Stimulated activated CD4-positive, alpha-beta T cell treated with anti-CD3 and anti-CD28 coated beads, Interleukin-15, amount 100 ng/mL, for 48 hours (primary cell): ENCODE measurements at places on chromosomes 16 and 17.

DNA sequence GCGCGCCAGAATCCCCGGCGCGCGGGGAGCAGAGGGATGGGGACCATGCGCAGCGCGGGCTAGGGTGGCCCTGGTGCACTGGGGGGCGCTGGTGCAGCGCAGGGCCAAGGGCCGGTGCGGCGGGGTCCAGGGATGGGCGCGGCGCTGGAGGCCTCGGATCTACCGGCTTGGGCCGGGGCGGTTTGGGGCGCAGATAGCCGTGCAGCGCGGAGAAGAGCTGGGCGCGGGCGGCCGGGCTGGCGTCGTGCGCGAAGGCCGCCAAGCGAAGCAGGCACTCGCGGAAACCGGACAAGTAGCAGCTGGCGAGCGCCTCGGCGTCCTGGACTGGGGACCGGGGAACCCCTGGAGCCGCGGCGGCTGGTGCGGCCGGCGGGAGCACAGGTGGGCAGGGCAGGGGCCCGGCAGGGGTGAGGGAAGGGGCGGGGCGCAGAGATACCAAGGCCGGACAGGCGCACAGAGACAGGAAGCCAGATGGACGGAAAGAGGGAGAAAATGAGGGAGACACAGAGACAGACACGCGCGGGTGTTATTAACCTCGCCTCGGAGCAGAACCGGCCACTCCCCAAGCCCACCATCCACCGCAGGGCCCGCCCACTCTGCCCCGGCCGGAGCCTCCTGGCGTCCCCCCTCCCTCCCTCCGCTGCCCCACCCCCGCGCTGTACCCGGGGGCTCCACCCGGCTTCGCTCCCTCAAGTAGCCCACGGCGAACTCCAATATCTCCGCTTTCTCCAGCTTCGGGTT is 2.1 kb downstream of the HES7 start:
- DNase-seq: no peak

- no peak for DNase-seq
Measured at GRCh38 chr16:53511403-53512280, 8.6 kb upstream of the AKTIP start.

DNA sequence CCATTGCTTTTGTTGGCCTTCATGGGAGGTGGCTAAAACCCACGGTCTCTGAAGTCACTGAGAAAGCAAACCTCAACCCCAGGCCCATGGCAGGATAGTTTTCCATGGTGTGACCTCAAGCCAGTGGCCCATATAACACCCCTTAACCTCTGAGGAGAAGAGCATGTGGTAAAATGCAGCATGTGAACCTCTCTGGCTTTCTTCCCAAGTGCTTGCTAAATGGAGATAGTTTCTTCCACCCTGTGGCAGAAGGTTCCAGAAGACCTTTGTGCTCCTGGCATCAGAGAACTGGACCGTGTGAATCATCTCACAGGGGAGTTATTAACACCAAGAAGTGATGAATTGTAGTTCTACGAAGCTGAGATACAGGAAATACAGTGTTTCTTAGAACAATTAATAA is 47.3 kb downstream of the MYOCD start:
- no peak for DNase-seq

DNA sequence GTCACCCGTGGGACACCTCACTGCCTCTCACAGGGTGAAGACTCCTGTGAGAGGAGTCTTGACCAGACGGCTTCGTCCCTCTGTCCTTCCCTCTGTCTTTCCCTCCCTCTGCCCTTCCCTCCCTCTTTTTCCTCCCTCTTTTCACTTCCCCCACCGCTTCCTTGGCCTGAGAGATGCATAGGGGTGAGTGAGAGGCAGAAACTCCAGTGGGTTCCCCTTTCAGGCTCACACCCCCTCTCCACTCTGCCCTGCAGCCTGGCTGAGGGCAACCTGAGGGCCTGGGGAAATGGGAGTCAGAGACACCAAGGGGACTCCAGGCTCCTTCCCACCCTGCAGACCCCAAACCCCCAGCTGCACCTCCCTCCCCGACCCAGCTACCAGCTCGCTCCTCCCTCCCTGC is 14.6 kb upstream of the KRT17 start:
- no peak for DNase-seq

GRCh38 chr16:78163772-78164670 is 64.6 kb downstream of the WWOX start:
- DNase-seq: no peak

- DNase-seq: no peak
Measured at GRCh38 chr16:78392585-78393195, 293.2 kb downstream of the WWOX start.

DNA sequence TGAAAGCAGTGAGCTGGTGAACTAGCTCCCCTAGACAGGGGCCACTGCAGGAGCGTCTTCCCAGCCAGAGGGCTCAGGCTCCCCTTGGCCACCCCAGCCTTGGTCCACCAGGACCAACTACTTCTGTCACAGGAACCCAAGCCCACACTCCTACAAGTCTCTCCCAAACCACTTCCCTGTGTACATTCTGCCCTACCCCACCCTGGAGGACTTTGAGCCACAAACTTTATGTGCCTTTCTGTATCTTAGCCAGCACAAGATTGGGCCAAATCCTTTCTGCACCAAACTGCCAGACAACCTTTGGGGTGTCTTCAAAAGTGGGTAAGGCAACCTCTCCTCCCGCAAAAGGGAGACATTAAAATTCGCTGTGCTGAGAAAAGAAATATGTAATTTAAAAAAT is 31.6 kb downstream of the EFCAB5 start:
- no peak for DNase-seq

DNA sequence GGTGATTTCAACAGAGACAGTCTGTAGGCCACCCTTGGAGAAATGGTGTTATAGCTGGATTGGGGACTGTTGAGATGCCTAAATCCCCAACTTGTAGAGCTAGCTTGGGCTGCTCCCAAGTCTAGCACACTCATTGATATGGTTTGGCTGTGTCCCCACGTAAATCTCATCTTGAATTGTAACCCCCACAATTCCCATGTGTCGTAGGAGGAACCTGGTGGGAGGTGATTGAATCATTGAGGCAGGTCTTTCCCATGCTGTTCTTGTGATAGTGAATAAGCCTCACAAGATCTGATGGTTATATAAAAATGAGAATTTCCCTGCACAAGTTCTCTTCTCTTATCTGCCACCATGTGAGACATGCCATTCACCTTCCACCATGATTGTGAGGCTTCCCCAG is 536.0 kb downstream of the CDH13 start:
- DNase-seq: no peak

DNA sequence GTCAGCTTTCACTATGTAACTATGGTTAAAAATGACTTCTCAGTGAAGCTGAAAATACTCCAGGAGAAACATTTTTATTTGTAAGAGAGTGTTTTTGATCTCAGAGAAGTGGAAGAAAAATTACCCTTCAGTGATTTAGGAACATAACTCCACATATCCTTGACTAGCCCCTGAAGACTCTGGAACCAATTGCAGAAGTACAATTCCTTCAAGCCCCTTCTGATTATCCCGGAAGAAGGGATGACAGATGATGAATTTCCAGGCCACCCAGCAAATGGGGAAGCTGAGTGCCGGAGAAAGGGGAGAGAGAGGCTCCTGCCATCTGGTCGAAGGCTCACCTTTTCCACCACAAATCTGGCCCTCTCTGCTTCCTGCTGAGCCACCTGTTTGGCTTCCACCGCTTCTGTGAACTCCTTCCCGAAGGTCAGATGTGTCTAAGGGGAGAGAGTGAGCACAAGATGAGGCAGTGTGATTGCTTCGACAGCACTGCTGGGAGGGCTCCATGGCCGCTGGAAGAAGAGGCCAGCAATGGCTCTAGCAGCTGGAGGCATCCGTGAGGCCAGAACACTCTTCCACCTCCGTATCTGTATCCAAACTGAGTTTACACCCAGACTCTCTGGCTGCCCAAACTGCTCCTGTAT is 8.1 kb downstream of the PHB1 start:
- no peak for DNase-seq

- no peak for DNase-seq
Measured at GRCh38 chr16:17567455-17567854, 96.7 kb upstream of the XYLT1 start.
